GM04503 (cell line): ENCODE measurements at places on chromosomes 6 and 20.

DNA sequence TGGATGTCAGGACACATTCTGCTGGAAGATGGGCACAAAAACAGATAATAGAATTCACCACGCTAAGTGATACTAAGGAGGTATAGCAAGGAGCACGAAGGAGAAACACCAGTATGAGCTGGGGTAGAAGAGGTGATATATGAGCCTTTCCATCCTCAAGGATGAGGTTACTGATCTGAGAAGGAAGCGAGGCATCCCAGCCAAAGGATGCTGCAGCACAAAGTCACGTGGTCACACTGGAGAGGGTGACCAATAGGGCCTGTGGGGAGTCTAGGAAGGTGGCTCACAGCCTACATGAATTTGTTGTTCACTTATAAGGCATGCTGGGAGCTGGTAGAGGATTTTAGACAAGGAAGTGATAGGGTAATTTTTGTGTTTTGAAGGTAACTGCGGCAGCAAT lies 1.4 kb downstream of the GINS1 start:
- no peak for DNase-seq

- no peak for DNase-seq
Observed at GRCh38 chr20:3224681-3225421, 14.1 kb downstream of the SLC4A11 start.

GRCh38 chr6:155520078-155520477 lies 64.4 kb upstream of the NOX3 start:
- no peak for DNase-seq

DNA sequence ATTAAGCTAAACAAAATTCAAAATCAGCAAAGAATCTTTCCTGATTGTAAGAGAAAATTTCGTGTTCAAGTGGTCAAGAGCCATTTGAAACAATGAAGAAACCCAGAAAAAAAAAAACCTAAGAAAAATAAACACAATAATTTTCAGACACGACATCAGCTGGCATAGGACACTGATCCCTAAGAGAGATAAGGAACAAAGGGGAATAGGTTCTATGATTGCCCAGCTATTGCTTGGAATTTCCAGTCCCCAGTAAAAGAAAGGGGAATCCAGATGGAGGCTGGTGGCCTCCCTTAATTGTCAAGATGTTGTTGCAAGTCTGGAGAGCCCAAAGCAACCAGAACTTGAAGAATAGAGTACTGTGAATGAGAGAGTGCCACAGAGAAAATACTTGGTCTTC lies 48.5 kb downstream of the COL12A1 start:
- DNase-seq, result no peak

GRCh38 chr6:33935439-33936080 lies 131.8 kb upstream of the MLN start:
- DNase-seq, result no peak

GRCh38 chr6:3749067-3749841 lies 2.3 kb downstream of the PXDC1 start:
- DNase-seq, result no peak

DNA sequence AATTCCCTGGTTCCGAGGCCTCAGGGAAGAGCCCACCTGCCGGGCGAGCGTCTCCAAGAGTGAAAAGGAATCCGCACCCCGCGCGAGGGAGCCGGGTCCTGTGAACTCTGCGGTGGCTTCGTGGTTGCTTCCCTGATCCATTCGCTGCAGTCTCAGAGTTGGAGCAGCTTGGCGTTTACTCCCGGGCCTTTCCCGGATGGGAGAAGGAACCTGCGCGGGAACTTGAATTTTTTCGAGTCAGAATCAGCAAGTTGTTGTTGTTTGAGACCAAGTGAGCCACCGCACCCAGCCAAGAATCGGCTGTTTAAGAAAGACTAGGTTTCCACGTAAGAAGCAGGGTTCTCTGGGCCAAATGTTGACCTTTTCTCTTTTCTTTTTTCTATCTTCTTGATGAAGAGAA lies 12.9 kb downstream of the PRSS16 start:
- no peak for DNase-seq

- no peak for DNase-seq
Observed at GRCh38 chr6:130382872-130383490, 17.2 kb downstream of the TMEM200A start.

GRCh38 chr6:161356167-161356854 lies 82.5 kb upstream of the AGPAT4 start:
- DNase-seq, result no peak

DNA sequence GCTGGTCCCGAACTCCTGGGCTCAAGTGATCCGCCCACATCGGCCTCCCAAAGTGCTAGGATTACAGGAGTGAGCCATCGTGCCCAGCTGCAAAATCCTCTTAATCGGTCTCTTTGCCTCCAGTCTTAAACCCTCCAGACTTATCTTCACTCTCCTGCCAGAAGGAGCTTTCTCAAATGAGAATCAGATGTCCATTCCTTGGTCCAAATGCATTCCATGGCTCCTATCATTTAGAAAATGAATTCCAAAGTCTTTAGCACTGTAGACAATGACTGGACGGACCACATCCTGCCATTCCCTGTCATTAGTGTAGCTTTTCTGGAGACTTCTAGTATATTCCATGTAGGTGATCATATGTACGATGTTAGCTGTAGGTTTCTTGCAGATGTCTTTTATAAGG lies 141.9 kb downstream of the ID4 start:
- DNase-seq, result no peak

DNA sequence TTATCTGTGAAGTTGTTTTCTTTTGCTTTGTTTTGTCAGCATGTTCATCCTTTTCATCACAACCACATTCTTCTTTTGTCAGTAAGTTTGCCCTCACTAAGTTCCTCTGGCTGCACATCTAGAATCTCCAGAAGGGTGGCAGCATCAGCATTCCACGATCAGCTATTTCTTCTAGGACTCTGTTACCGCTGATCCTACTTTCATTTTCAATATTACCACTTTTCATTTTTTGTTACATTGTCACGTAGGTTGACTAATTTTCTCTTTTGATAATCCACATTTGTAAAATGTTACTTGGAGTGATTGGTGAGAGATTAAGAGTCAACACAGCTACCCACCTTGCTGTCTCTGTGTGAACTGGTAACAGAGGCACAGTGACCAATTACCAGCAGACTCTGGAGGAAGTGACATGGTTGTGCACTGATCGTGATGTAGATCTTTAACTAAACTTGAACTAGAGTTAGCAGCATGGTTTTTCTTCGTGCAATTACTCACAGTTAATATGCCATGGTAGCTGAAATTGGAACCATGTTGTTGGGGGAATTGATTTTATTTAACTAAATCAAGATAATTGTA lies 307.9 kb upstream of the SLC35B3 start:
- no peak for DNase-seq

DNA sequence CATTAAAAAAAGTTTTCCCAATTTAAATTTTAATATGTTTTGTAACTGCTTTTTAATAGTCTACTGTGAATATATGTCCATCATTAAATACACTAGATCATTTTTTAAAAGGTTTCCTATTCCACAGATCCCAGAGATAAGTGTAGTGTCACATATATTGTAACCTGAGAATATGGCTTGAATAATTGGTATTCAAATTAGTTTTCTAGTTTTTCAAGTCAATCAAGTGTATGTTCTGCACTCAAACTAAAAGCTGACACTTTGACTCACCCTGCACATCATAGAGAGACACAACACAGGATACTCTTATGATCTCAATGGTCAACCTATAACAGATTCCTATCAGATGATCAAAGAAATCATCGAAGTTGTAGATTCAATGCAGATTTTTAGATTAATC lies 49.1 kb downstream of the ZHX3 start:
- no peak for DNase-seq

DNA sequence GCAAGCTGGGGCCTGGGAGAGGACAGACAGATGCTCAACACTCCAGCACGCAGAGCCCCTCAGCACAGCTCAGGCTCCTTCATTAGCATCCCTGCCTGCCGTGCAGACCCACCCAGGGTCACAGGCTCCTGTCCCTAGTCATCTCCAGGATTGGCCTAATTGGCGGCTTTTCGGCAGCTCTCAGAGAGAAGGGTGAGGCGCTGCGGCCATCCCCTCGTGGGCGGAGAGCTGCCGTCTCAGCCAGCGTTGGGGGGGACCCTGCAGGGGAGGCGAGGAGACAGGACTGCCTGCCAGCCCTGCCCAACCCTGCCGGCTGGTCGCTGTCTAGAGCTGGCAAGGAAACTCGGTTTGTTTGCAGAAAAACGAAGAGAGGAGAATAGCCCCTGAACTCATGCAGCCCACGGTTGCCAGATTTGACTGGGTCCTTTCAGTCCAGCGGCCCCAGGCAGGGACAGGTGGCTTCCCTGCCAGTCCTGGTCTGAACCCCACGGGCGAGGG lies 26.8 kb downstream of the BHLHE23 start:
- no peak for DNase-seq
